Islet precursor cell (in vitro differentiated cells): ENCODE measurements at places on chromosomes 7 and 10.

- DNase-seq = no peak
These were observed 458.8 kb upstream of the GHITM start for GRCh38 chr10:83680470-83680891.

DNA sequence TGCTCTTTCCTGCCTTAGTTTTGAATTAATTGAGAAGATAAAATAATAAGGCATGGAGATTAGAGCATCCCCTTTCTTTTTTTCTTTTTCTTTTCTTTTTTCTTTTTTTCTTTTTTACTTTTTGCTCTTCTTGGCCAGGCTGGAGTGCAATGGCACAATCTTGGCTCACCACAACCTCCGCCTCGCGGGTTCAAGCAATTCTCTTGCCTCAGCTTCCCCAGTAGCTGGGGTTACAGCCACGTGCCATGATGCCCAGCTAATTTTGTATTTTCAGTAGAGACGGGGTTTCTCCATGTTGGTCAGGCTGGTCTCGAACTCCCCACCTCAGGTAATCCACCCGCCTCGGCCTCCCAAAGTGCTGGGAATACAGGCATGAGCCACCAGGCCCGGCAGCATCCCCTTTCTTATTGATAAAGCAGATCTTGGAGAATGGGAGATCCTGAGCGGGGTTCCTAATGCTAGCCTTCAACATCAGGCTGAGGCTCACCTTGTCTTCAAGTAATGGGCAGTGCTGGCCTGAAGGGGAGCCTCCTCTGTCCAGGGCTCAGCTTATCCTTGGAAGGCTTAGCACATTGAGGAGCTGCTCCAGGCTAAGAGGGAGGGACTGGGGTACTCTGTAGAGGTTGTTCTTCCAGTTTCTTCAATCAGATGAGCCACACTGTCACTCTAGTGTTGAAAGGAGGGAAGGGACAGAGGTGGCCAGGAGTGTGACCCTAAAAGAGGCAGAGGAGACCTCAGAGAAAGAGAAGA, 27.9 kb downstream of the GSTO2 start:
- DNase-seq = no peak

- DNase-seq = peak; percentile 4
These were observed 314.9 kb downstream of the CALN1 start for GRCh38 chr7:72097226-72097625.

DNA sequence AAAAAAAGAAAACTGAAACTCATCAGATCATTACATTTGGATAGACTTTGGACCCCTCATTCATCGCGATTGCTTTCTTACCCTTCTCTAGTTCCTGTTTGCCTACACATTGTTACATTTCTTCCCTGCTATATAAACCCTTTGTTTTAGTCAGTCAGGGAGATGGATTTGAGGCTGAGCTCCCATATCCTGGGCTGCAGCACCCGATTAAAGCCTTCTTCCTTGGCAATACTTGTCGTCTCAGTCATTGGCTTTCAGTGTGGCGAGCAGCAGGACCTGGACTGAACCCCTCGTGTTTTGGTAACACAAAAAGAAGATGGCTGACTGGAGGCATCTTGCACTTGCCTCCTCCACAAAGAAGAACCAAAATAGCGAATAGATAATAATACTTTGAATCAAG, 34.1 kb upstream of the ELOVL3 start:
- no peak for DNase-seq

DNA sequence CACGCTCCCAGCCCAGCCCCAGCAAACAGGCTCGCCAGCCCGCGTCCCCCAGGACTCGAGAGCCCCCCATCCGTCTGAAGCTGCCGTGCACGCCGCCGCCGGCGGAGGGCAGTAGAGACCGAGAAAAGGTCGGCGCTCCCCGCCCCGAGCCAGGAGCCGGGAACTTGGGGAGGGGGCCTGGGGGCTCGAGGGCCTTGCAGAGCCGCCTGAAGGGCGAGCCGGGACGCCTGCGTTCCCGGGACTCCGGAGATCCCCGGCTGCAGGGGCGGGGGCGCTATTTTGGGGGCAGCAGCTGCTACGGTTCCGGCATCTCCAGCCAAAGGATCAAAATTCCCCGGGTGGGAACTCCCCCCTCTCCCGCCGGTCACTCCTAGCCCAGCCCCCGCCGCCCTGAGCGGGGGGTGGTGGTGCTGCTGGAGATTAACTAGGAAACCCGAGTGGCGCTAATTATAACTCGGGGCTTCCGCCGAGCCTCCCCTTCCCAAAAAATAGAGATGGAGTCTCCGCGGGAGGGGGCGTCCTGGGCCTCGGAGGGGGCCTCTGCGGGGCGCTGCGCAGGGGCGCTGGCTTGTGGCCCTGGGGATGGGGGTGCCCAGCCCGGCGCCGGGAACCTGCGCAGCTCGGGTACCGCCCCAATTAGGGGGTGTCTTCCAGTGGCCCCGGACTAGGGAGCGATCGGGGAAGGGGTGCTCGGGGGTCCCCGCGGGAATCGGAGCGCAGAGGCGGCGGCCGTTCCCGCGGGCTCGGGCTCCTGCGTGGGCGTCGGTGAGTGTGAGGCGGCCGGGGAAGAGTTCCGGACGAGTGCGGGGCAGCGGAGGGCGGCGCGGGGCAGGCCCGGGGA, 608 bp downstream of the ACHE start:
- peak; percentile 86 for DNase-seq

GRCh38 chr10:32413513-32413912, 32.4 kb upstream of the CCDC7 start:
- DNase-seq = peak; percentile 97

- DNase-seq = no peak
These were observed 103.8 kb upstream of the AHR start for GRCh38 chr7:17194656-17195055.

GRCh38 chr10:34713875-34714274, 101.2 kb downstream of the PARD3 start:
- no peak for DNase-seq

DNA sequence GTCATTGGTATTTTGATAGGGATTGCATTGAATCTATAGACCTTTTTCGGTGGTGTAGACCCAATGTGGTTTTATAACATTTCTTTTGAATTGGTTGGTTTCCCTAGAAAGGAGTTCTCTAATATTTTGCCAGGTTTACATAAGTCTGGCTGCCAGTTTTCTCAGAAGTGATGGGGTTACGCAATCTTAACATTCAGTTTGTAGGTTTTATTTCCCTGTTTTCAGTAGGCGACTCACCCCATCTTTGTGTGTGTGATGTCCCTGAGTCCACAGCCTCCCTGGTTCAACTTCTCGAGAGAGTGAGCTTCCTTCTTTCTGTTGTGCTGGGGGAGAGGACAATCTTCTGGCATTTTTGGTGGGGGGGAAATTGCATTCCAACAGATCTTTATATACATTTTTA, 9.6 kb upstream of the KIF5B start:
- DNase-seq = no peak

DNA sequence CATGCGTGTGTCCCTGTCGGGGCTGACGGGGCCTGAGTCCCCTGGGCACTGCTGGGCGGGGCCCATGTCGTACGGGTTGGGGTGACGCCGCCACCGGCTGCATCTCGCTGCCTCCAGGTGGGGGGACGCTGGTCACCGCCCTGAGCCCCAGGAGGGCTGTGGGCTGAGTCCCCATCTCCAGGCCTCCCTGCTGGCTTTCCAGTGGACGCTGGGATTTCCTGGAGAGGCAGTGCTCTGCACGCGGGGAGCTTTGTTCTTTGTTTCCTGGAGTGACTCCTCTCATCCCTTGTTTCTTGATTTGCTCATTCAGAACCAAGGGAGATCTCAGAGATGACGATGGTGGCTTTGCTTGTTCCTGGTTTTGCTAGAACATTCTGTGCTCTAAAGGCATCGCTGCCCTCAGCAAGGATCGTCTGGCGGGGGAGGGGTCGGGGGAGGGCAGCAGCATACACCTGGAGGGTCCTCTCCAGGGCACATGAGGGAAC, 21.0 kb downstream of the PWWP2B start:
- DNase-seq = no peak
